ENCODE measurements at places on chromosomes 2 and 18.

- no peak for DNase-seq
Measured at GRCh38 chr2:60796573-60797509, 40.8 kb downstream of the PAPOLG start.

GRCh38 chr2:10297959-10298531 lies 4.7 kb upstream of the HPCAL1 start:
- DNase-seq, result peak; percentile 77

DNA sequence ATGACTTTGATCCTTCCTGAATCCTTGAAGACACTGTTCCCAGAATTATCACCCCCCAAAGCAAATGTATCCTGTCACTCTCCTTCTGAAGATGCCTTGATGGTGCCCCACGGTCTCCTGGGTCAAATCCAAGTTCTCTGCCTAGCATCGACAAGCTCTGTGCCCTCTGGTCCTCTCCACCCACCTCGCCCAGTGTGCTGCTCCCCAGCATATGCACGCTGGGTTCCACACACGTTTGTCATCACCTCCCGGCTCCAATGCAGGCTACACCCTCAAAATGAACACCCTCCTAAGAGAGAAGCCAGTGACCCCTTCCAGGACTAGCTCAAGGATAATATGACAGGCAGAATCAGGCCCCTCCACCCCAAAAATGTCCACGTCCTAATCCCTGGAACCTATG lies 39.5 kb upstream of the CREG2 start:
- no peak for DNase-seq

GRCh38 chr18:45415614-45416013 lies 199.7 kb upstream of the SLC14A2 start:
- DNase-seq, result no peak

GRCh38 chr2:69692424-69692823 lies 48.9 kb upstream of the AAK1 start:
- DNase-seq, result no peak
